ENCODE measurements at places on chromosomes 3 and 15.

DNA sequence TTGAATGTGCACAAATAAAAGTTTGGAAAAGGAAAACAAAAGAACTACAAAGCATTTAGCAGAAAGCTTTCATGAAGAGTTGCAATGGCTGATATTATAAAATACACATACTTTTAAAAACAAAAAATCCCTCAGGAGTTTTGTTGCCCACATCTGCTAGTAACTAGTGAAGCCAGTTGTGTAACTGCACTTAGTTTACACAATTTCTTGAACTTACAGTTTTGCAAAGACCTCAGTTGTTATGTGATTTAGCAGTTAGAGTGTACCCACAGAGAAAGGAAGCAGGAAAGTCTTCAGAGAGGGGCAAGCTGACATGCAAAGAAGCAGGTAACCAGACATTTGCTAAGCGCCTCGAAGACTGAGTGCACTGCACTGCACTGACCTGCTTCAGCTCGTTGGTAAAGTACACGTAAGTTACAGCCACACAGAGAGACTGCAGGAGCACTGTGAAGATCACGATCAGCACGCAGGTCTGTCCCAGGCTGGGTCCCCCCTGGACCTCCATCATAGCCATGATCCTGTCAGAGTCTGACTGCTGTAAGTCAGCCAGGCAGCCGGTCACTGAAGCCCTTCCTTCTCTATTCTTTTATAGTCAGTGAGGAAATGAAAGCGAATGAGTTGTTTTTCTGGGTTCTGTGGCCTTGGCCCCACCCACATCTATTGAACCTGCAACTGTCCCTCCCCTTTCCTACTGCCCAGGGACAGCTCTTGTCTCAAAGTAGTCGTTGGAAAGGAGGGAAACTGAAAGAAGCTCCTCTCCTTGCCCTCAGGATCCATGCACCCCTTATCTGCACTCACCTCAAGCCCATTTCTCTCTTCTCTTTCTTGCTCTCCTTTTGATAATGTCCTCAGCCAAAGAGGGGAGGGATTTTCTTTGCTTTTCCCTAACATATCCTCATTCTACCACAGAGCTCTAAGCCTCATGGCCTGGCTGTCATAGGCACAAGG is at the start of gene TNFSF10:
TSS of gene TNFSF10 (minus strand) at position 560 of the 948 bp plus-strand sequence. CDS start at position 514, 46 bp downstream.
- DNase-seq = peak; percentile 39

DNA sequence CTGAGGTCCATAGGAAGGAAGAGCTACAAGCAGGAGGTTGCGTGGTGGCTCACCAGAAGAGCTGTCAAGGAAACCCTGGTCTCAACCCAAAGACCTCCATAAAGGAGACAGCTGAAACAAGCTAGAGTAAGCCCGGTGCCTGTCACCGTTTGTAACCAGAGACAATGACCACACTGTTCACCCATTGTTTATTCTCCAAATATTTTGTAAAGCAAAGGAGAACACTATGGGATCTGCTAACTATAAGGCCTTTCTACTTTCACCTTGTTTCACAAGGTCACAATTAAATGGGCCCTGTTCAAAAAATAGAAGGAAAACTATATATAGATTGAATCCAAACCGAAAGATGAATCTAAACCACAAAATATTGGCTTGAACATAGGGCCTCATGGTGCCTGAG is 128.9 kb upstream of the TPRG1 start:
- DNase-seq = no peak

DNA sequence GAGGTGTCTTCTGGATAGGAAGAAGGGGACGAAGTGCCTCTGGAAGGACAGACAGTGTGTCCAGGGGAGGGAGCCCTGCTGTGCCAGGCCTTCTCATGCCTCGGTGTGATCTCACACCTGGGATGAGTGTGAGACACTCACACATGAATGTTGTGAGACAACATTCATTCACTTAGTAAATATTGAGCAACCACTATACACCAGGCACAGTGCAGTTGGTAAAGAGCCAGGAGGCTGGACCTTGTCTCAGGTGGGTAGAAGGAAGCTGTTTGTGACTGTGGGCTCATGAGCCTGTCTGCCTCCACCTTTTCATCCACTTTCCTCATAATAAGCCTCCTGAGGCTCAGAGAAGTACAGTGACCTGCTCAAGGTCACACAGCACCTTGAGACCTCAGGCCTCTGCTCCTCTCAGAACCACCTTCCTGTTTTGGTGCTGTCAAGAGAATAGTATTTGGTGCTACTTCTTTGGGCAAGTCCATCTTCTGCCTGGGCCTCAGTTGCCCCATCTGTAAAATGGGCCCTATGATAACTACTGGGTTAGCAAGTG is 20.9 kb downstream of the SLC6A6 start:
- DNase-seq = no peak

DNA sequence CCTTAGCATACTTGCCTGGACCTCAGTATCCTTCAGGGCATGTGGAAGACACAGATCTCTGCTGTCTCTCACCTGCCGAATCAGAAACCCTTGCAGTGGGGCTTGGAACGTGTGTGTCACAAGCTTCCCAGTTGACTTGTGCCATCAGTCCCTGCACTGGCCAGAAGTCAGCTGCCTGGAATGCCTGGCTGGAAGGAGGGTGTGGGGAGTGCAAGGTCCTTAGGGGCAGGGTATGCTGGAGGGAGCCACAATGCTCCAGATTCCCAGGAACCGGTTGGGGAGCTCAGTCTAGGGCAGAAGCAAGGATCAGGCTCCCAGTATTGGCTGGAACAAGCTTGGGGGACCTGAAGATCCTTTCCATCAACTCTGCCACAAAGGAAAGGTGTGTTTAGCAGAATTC is 27.1 kb downstream of the SPSB4 start:
- DNase-seq = no peak

- no peak for DNase-seq
These were observed 172.0 kb upstream of the TRIM42 start for GRCh38 chr3:140505876-140506275.

- DNase-seq = no peak
These were observed 113.9 kb upstream of the TMCO5A start for GRCh38 chr15:37820380-37821128.

- no peak for DNase-seq
These were observed 753.4 kb downstream of the FHIT start for GRCh38 chr3:60497902-60498301.

- no peak for DNase-seq
These were observed 10.3 kb downstream of the TM2D3 start for GRCh38 chr15:101641894-101642293.

DNA sequence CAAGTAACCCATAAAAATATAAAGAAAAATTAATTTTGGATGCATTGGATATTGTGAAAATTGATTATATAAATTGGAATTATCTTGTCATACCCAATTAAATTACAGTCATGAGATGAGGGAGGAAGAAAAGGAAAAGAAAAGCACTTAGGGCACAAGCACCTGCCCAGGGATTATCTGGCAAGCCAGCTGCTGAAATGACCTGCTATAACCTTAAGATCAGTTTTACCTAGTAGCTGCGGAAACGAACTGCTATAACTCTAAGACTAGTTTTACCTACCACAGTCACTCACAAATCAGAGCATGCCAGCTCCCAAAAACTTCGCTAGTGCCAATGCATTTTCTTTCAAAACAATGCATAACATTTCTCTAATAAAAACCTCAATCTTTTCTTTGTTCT is 26.2 kb downstream of the LRRFIP2 start:
- DNase-seq = no peak

DNA sequence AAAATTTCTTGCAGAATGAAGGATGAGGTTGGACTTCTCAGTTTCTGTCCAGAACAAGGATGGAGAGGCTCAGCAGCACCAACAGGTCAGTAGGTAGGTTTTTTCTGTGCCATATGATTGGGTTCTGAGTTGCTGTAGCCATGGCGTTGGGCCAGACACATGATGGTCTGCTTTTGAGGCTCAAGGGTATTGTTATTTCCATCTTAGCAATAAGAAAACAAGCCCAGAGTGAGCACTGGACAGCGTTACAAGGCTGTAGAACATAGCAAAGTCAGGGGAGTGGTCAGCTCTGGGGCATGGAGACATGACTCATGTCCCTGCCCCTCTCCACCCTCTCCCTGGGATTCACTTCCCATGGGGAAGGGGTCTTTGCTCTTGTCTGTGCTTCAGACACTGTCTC is 137.6 kb upstream of the TOPAZ1 start:
- DNase-seq = no peak
